ENCODE measurements at places on chromosomes 12 and 14.

DNA sequence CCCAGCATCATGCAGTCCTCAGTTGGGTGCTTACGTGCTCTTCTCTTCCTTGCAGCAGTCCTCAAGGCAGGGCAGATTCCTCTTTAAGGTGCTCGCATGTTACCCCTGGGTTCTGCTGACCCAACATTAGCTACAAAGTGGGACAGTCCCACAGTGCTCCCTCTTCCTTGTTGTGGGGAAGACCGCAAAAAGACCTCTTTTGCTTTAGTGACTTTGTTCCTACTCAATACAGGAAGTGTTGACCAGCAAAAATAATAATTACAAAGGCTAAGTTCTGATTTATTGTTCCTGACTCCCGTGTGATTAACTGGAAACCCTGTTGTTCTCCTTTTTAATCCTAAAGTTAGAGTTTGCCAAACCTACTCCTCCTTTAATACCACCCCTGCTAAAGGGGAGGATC is 13.7 kb downstream of the PIGH start:
- no peak for DNase-seq

- DNase-seq: peak; percentile 37
These were observed 33.8 kb upstream of the FGD4 start for GRCh38 chr12:32365473-32366064.

DNA sequence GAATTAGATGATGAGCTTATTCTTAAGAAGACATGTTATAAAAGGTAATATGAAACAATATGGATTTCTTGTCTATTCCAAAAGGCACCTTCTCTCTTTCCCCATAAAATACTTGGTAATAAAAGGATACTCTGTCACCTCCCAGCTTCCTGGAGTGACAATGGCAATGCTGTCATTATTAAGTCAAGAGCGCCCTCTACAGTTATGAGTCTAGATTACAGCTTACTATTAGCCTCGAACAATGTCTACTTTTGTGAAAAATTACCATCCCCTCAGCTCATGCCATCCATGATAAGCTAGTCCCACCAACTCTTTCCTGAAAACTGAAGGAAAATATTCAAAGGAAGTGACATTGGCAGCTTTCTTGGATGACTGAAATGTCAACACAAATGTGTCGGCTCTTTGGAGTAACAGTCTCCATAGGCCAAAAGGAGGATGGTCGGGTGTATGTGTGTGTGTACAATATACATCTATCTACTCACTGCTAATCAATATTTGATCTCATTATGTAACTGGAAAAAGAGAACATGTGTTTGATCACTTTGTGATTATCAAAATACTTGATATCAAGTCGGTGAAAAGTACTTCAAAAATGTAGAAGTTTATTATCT is 48.7 kb upstream of the CDKN3 start:
- no peak for DNase-seq

DNA sequence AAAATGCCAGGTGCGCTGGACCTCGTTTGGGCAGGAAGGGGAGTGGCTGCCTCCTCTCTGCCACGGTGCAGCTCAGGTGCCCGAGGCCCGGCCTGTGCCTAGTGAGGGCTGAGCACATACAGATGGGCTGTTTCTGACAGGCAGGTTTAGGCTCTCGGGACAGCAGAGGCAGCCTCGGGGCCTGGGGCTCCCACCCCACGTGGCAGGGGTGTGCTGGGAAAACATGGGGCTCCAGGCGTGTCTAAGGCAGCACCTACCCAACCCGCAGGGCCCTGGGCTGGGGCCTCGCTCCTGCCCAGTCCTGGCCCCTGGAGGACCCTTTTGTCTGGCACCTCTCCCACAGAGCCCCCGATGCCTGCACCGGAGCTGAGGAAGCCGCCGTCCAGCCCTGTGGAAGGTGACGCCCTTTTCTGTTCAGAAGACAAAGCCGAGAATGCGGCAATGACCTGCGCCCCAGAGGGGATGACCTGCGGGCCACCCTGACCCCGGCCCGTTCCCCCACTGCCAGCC is 76.4 kb upstream of the GALNT9 start:
- no peak for DNase-seq
